ENCODE measurements at places on chromosomes 6 and 20.

DNA sequence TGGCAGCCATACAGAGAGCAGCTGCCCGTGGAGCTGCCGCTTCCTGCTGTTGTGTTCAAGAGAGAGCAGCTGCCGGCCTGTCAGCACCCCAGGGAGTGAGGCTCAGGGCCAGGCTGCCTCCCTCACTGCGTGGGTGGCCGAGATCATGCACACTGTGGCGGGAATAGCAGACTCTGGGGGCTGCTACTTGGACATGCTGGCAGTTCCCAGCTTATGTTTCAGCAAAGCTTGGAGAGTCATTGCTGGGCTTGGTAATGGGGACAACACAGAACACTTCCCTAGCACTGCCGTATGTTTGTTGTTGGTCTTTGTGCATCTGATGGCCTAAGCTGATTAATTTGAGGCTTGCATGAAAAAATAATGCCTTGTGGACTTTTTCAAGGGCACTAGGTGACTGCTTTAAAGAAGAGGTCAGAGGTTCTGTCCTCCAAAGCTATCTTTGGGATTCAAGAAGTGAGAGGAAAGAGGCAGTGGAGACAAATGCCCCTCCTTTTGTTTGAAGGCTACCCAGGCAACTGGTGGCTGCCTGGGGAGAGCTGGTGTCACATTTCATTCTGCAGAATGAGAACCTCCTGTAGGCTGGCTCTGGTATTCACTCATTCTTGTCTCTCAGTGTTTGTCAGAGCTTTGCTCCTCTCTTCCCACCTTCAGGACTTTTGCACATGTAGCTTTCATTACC lies 18.8 kb downstream of the MRAP2 start:
- no peak for DNase-seq

DNA sequence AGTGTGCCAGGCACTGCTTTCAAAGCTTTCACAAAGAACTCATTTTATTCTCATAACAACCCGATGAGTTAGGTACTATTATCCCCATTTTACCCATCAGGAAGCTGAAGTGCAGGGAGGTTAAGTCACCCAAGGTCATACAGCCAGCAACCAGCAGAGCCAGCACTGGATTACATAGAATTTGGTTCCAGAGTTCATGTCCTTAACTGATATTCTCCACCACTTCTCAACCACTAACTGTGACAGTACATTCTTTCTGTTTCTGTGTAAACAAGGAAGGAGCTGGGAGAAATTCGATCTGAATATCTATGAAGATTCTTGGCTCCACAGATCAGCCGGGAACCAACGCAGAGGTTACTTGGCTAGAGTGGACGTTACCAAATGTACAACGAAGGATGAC lies 98.0 kb downstream of the KIF16B start:
- DNase-seq, result no peak

DNA sequence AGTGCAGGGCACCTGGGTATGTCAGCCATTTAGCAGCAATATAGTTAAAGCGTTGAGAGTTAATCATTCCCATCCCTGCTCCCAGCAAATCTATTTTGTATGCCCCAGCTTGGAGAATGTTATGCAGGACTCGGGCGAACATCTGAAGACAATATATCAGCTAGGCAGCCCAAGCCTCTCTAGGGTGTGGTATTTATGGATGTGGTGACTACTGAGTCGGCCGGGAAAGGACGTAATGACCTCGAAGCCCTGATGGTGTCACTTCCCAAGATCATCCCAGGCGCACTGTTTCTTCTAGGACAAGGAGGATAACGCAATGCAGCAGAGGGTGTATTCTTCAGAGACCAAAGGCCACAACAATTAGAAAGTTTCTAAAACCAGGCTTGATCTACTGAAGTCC lies 63.6 kb upstream of the FAM184A start:
- DNase-seq, result no peak

- DNase-seq, result no peak
Measured at GRCh38 chr6:161594412-161594811, 320.6 kb upstream of the AGPAT4 start.

GRCh38 chr6:100701728-100702127 lies 179.4 kb downstream of the ASCC3 start:
- no peak for DNase-seq

- DNase-seq, result no peak
Measured at GRCh38 chr6:105733556-105734162, 330.8 kb upstream of the PREP start.

GRCh38 chr6:71333697-71334096 lies 45.1 kb downstream of the OGFRL1 start:
- no peak for DNase-seq

DNA sequence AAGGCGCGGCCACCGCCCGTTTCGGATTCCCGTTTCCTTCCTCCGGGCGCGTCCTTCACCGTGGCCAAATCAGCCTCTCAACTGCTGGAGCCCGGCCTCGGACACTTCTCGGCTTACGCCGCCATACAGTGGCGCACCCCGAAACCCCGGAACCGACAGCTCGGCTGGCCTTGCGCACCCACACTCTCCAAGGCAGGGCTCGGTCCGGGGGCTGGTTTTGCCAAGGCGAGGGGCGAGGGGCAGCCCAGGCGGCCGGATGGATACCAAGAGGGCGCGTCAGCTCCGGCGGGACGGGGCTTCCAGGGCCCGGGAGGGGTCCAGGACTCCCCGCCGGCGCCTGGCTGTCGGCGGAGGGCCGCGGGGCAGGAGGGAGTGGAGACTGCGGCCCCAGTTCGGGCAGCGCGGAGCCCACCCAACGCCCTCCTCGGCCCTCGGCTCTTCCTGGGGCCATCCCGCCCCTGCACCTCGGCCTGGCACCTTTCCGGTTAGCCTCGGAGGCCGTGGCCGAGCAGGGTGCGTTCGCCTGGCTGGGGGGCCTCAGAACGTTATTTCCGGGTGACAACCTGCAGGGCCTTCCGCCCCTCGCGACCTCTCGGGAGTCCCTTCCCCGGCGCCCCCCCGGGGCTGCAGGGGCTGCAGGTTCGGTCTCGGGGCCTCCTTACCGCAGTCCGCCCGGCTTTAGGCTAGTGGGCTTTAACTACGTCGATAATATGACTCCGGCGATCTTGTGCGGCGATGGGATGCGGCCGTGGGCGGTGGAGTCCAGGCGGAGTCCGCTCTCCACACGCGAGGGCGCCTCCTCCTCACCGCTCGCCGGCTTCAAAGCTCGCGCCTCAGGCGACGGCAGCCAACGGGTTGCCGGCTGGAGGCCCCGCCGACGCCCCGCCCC lies 697 bp upstream of the CEP43 start:
- no peak for DNase-seq

- DNase-seq, result no peak
Measured at GRCh38 chr6:107821591-107821990, 2.5 kb downstream of the SCML4 start.

GRCh38 chr6:129713806-129714333 lies 3.9 kb upstream of the ARHGAP18 start:
- DNase-seq, result no peak

GRCh38 chr6:53790886-53791285 lies 3.9 kb upstream of the LRRC1 start:
- DNase-seq, result no peak

- no peak for DNase-seq
Measured at GRCh38 chr6:18493382-18493891, 106.3 kb downstream of the RNF144B start.

DNA sequence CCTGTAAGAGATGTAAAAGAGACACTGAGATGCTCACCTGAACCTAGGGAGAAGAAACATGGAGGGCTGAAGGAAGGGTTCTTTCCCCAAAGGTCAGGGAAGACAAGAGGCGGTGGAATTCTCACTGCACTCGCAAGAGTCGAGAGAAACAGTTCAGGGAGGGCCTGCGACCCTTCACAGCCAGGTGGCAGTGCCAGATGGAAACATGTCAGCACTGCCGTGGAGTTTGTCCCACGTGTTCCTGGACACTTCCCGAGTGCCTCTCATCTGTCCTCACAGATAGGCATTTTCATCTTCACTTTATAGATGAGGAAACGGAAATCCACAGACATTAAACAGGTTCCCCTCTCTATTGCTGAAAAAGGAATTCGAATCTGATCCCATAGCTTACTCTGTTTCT lies 70.4 kb upstream of the SYNJ2 start:
- DNase-seq, result no peak

DNA sequence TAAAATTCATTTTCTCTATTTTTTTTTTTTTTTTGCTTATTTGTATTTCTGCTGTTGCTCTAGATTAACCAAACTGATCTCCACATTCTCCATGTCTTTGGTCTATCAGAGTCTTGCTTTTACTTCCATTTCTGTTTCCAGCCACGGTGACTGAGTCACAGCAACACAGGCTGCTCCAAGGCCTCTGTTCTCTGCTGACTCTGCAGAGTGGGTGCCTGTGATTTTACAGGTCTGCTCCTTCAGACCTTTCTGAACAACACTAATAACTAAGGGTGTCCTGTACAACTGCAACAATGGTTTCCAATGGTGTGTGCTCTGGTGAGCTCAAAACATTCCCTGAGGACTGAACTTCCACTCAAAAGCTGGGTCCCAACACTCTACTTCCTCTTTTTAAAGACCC lies 102.3 kb upstream of the BMP2 start:
- no peak for DNase-seq
